ENCODE measurements at places on chromosomes 3 and 15.

DNA sequence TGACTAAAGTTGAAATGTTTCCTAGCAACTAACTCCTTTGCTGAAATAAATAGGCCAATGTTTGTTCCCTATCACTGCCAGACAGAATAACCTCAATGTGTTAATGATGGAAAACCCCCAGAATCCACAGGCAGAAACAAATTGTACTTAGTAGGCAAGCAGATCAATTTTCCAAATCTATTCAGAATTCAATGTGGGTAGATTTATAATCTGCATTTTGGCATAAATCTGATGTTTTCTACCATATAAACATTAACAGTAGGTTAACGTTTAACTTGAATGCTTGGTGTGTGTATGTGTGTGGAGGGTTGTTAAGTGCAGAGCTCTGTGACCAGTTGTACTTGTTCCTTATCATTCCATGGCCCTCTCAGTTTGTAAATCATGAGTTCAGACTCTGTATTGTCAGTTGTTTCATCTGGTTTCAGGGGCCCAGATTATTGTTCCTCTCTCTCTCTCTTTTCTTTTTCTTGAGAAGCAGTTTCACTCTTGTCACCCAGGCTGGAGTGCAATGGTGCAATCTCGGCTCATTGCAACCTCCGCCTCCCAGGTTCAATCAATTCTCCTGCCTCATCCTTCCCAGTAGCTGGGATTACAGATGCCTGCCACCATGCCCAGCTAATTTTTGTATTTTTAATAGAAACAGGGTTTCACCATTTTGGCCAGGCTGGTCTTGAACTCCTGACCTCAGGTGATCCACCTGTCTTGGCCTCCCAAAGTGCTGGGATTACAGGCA lies 32.8 kb downstream of the PLSCR1 start:
- DNase-seq = no peak

GRCh38 chr3:115922681-115923347 lies 299.5 kb downstream of the GAP43 start:
- DNase-seq = no peak

- no peak for DNase-seq
Measured at GRCh38 chr3:133999891-134000685, 29.6 kb downstream of the SLCO2A1 start.

GRCh38 chr3:182190056-182190455 lies 478.3 kb downstream of the SOX2 start:
- DNase-seq = no peak

GRCh38 chr3:152322756-152323155 lies 54.0 kb downstream of the MBNL1 start:
- DNase-seq = no peak

DNA sequence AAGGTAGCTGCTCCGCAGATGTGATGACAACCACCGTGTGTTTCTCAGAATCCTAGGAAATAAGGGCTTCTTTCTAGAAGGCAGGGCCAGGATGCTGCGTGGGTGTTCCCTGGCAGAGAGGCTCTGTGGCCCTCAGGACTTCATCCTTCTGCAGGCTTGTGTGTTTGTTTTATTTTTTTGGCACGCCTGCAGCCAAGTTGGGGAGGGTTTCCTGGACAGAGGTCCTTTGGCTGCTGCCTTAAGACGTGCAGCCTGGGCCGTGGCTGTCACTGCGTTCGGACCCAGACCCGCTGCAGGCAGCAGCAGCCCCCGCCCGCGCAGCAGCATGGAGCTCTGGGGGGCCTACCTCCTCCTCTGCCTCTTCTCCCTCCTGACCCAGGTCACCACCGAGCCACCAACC lies at the start of gene CLEC3B:
Gene CLEC3B, plus strand, starts transcription at position 266 of the 400 bp plus-strand sequence. Its CDS starts 60 bp downstream, at position 326.
- DNase-seq = no peak

- DNase-seq = no peak
Measured at GRCh38 chr3:50623840-50624474, 7.0 kb downstream of the MAPKAPK3 start.

DNA sequence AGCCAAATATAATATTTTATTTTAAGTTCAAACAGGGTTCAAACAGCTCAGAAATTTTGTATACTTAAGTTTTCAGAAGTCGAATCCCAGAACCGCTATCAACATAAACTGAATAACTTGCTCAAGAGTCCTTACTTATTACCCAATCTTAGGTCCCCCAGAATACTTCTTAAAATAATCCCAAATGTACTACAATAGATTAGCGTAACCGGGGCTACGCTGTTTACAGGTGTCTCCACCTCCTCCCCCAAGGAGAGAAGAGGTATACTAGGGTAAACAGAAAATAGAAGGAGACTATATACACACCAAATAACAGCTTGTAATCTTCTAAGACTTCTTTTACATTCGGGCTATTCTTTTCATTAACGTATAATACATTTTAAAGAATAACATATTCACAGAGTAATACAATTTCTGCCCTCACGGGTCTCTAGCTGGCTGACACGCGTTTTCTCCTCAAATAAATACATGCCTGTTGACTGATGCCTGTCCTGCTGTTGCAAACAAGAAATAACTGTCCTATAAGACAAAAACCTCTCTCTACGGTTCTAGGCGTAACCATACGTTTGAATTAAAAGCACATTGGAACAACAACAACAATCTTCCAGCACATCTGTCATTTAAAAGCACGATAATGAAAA lies 1.3 kb downstream of the DENND4A start:
- no peak for DNase-seq

DNA sequence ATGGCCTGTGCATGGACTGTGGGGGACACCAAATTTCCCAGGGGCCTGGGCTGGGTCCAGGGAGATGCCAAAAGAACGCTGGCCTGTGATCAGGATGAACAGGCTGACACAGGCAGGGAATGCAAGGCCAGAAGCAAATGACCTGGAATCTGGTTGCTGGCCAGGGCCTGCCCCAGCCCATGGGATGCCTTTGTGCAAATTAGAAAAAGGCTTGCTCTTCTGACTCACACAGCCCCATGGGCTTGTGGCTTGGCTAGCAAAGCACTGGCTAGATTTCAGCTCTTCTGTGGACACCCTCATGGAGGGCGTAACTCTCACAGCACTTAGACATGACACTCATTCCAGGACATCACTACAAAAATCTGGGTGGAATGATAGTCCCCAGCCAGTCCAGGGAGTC lies 356.0 kb downstream of the SHQ1 start:
- DNase-seq = no peak

DNA sequence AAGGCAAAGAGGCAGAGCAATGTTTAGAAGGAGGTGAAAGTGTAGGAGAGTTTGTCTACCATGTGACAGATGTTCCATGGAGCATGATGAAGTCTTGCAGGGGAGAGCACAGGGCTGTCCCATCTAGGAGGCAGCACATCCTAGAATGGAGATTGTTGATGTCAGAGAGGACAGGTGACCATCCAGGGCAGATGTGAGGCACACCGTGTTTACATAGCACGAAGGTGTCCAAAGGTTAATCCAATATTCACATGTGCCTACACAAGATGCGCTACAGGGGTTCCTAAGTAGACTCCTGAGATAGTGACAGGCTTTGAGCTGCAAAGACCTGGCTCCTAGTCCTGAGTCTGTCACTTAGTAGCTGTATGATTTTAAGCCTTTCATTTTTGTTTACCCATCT lies 219.3 kb upstream of the SLCO3A1 start:
- no peak for DNase-seq

- DNase-seq = no peak
Measured at GRCh38 chr3:130395916-130396315, 50.4 kb downstream of the COL6A5 start.

GRCh38 chr3:133354721-133355120 lies 45.1 kb upstream of the BFSP2 start:
- DNase-seq = no peak

GRCh38 chr15:75891895-75892294 lies 11.8 kb upstream of the FBXO22 start:
- DNase-seq = no peak

- no peak for DNase-seq
Measured at GRCh38 chr3:157375342-157375986, 61.2 kb upstream of the PTX3 start.

GRCh38 chr3:110758208-110758607 lies 313.4 kb upstream of the NECTIN3 start:
- no peak for DNase-seq

DNA sequence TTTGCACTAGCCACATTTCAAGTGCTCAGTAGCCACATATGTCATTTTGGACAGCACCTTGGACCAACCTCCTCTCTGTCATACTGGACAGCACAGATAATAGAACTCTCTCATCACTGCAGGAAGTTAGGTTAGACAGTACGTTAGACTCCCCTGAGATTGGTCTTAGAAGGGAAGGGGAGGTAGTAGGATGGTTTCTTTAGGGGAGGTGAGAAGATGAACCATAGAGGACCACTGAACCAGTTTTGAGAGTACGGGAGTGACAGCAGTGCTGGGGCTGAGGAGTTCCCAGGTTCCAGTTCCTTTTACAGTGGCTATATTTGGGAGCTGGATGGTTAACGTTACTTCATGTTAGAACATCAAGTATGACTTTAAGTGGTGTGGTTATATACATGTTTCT lies 7.8 kb downstream of the LRCH3 start:
- no peak for DNase-seq

- DNase-seq = no peak
Measured at GRCh38 chr3:126548556-126549466, 9.9 kb downstream of the C3orf22 start.

GRCh38 chr3:49717959-49718857 lies 1.3 kb downstream of the AMIGO3 start:
- DNase-seq = no peak

- DNase-seq = no peak
Measured at GRCh38 chr15:83697716-83698115, 43.8 kb downstream of the ADAMTSL3 start.

GRCh38 chr3:178392511-178392926 lies 143.7 kb upstream of the KCNMB2 start:
- DNase-seq = no peak

- no peak for DNase-seq
Measured at GRCh38 chr3:12175844-12176453, 17.2 kb upstream of the TIMP4 start.

DNA sequence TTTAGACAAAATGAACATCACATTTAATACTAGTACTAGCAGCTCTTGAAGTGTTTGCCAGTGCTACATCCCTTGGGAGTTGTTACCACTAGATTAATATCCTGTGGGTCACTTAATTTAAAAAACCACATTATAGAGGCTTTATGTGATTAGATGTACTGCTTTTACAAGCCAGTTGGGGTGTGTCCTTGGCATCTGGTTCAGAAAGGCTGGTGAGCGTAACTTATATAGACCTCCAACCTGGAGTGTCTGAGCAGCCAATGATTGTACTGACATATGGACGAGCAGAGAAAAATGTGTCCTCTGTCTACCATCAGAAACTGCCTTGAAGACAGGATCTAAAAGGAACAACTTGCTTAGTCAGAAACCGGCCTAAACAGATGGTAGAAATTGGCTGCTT lies 306.2 kb upstream of the ATP11B start:
- no peak for DNase-seq

- no peak for DNase-seq
Measured at GRCh38 chr15:100241572-100242482, 99.9 kb downstream of the ADAMTS17 start.
